ENCODE measurements at places on chromosomes 2 and 18.

DNA sequence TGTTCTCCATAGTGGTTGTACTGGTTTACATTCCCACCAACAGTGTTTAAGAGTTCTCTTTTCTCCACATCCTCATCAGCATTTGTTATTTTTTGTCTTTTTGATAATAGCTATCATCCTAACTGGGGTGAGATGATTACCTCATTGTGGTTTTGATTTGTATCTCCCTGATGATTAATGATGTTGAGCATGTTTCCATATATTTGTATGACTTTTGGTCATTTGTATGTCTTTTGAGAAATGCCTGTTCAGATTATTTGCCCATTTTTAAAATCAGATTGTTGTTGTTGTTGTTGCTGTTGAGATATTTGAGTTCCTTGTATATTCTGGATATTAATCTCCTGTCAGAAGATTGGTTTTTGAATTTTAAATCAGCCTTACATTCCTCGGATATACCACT is 147.5 kb downstream of the NCOA1 start:
- DNase-seq: no peak

- no peak for DNase-seq
Measured at GRCh38 chr2:143357966-143358365, 228.7 kb downstream of the ARHGAP15 start.

- no peak for DNase-seq
Measured at GRCh38 chr2:125455110-125455509, 1200.8 kb upstream of the GYPC start.

DNA sequence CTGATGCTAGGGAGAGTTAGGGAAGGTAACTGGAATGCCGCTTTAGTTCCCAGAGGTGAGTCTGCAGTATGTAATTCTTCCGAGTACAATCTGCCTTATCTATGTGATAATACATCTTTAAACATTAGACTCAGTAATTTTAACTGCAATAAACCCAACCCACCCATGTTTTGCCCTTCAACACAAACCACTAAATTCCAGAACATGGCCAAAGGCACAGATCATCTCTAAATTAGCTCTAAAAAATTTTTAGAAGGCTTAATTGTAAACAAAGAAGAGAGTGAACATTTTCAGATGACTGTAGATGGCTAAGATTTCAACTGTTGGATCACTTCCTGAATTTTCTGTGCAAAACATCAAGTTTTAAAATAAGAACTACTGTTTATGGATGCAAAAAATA is 488.7 kb upstream of the ID2 start:
- DNase-seq: no peak

- DNase-seq: no peak
Measured at GRCh38 chr2:223041527-223042109, 10.4 kb upstream of the KCNE4 start.

GRCh38 chr18:26335571-26336487 is 109.6 kb downstream of the TAF4B start:
- DNase-seq: peak; percentile 32

- no peak for DNase-seq
Measured at GRCh38 chr2:10252661-10253060, 50.0 kb upstream of the HPCAL1 start.

- no peak for DNase-seq
Measured at GRCh38 chr2:20313659-20314058, 37.0 kb downstream of the PUM2 start.

DNA sequence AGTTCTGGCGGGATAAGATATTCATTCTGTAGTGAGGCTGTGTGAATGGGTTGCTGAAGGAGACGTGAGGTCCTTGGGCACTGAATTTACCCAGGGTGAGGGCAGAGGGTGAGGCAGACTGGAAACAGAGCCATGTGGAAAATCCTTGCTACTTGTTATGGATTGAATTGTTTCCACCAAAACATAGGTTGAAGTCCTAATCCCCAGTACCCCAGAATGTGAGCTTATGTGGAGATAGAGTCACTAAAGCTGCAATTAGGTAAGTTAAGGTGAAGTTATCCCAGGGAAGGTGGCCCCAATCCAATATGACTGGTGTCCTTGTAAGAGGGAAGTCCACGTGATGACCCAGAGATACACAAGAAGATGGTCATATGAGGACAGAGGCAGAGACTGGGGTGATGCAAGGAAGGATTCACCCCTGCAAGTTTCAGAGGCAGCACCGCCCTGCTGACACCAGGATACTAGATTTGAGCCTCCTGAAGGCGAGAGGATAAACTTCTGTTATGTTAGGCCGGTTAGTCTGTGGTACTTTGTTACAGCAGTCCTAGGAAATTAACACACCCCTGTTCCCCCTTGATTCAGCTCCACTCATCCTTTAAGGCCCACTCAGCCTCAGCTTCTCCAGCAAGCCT is 289.4 kb upstream of the MEX3C start:
- no peak for DNase-seq

GRCh38 chr2:218569661-218570500 is 1.2 kb downstream of the CNOT9 start:
- DNase-seq: no peak

GRCh38 chr2:125070726-125071505 is 1045.8 kb downstream of the CNTNAP5 start:
- no peak for DNase-seq

GRCh38 chr2:168811696-168812095 is 9.3 kb downstream of the NOSTRIN start:
- DNase-seq: no peak

- DNase-seq: no peak
Measured at GRCh38 chr2:45241061-45241561, 231.9 kb upstream of the SIX2 start.

- no peak for DNase-seq
Measured at GRCh38 chr2:144675731-144676130, 155.8 kb upstream of the ZEB2 start.

DNA sequence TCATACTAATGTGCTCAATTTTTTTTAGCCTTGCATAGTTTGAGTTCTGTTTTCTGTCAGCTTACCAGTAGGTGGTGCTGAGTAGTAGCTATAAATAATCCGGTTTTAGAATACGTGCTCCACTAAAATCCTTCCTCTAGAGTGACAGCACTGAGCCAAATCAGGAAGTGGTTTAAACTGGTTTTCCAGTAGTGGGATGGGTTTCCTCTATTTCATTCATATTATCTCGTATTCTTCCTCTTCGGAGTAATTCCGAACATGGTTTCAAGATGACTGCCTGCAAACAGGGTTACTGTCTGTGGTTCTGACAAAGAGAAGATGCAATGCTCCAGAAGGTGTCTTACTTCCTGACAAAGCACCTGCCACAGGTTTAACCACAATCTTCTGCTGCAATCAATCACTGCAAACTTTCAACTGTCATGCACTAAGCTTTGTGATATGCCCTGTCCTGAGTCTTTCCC is 496.9 kb upstream of the VRK2 start:
- DNase-seq: no peak

DNA sequence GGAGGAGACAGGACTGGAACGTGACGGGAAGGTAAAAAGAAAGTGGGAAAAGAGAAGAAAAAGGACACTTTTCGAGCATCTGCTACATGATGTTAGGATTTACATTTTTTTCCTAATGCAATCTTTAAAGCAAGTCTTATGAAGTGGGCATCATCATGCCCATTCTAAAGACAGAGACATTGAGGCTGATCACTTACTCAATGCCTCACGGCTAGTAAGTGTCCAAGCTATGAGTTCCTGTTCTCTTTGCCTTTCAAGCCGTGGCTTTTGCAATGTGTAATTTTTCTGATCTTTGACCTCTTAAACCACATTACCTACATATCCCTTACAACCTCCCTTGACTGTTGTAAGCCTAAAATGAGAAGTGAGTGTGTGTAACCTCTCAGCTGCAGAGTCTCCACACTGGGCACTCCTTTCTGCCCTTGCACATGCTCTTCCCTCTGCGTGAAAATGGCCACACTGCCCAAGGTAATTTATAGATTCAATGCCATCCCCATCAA is 649.2 kb downstream of the RNF144A start:
- no peak for DNase-seq

Measured in right renal cortex interstitium (tissue), 3 donors.